ENCODE measurements at places on chromosomes 5 and 9.
A peak's percentile ranks its signal among the peaks of the same experiment; 100 is the strongest.

DNA sequence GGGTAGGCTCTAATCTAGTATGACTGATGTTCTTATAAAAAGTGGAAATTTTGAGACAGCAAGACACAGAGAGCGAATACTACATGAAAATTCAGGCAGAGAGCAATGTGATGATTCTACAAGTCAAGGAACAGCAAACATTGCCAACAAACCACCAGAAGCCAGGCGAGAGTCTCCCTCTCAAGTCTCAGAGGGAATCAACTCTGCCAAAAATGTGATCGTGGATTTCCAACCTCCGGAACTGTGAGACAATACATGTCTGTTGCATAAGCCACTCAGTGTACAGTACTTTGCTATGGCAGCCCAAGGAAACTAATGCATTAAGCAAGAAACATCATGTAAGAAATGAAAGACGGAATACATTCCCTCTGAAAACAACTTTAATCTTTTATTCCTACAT lies 52.1 kb upstream of the CCNG1 start:
- no peak for DNase-seq

- no peak for DNase-seq
Observed at GRCh38 chr5:166716856-166717492, 1574.5 kb upstream of the WWC1 start.

DNA sequence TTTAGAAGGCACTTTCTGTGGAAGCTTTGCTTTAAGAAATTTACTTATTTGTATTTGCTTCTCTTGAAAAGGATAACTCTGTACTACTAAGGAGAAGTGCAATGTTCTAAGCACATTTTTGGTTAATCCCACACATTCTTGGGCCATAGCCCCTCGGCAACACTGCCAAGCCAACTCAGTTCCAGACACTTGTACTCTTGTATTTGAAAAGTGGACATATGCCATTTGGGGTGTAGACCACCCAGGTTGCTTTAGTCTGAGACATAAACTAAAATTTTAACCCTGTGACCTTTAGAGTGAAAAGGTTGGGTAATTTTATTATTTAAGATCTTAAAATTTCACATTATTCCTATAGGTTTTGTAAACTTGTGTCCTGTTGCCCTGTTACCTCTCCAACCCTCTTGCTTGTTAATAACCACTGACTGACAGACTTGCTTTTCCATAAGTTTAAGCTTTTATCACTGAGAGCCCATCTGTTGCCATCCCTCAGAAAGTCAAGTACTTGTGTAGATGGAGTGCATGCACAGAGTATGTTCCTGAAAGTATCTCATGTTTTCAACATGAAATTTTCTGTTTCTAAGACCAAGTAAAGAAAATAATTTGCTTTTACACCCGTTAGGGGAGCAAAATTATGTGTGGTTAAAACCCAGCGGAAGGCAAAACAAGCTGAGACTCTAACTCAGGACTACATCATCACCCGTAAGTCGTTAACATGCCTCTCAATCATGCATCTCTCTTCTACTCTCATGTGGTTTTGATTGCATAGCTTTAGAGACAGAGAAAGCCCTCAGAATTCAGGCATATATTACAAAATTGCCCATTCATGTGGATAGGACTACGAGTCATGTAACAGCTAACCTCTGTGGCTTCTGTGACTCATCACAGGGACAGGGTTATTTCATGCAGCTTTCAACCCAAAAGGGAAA lies 117.3 kb downstream of the GDNF start:
- no peak for DNase-seq

DNA sequence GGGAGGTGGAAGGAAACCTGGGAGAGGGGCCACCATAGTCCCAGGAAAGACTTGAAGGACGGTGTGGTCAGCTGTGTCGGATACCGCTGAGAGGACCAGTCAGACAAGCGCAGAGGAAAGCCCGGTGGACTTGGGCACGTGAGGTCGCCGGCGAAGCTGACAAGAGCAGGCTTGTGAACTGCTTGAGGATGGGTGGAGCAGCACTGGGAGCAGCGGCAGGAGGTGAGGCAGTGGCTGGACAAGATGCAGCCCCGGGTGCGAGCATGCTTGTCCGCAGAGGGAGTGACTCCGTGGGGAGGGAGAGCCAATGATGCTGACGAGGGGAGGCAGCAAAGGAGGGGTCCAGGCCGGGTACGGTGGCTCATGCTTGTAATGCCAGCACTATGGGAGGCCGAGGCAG lies 18.3 kb upstream of the CD74 start:
- DNase-seq = no peak

- DNase-seq = no peak
Observed at GRCh38 chr9:125525921-125526631, 180.9 kb downstream of the MAPKAP1 start.

DNA sequence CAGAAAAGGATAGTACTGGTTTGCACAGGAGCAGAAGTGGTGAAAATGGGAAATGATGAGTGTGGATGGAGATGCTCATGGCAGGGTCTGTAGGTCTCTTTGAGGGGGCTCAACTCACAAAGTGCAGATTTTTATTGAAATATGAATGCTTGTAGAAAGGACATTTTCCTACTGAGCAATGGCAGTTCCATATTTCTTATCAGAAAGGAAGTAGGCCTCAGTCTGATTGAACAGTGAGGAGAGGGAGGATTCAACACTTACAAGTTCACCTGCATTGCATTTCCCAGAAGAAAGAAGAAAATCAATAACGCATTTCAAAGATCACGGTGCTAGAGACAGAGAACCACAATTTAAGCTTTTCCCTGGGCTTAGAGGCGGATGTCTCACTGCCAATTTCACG lies 49.2 kb downstream of the ANXA2R start:
- peak; percentile 33 for DNase-seq
